ENCODE measurements at places on chromosomes 16 and 17.

DNA sequence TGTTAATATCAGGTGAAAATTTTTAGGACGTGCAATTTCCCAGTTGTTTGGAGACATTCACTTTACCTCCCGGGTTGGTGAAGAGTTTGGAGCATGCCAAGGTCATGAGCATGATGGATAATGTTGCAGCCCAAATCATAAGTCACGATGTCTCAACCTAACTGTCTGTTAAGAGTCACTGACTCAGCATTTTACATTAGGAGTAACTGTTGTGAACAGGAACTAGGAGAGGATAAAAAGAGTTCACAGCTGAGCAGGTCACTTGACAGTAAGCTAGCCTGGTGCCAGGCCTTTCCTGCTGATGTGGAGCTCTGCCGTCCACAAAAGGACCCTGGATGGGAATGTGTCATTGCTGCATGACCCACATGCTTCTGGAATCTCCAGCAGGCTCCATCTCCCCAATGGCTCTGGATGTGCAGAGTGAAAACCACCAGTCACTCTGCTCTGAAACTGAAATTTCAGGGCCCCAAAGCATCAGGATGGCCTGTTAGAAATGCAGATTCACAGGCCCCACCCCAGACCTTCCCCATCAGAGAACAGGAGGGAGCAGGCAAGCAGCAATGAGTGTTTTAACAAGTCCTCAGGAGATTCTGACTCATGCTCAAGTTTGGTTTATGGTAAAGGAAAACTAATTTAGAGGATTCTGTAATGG, 371.6 kb upstream of the MAF start:
- DNase-seq = no peak

GRCh38 chr17:45906927-45907622, 12.7 kb downstream of the MAPT start:
- DNase-seq = no peak

DNA sequence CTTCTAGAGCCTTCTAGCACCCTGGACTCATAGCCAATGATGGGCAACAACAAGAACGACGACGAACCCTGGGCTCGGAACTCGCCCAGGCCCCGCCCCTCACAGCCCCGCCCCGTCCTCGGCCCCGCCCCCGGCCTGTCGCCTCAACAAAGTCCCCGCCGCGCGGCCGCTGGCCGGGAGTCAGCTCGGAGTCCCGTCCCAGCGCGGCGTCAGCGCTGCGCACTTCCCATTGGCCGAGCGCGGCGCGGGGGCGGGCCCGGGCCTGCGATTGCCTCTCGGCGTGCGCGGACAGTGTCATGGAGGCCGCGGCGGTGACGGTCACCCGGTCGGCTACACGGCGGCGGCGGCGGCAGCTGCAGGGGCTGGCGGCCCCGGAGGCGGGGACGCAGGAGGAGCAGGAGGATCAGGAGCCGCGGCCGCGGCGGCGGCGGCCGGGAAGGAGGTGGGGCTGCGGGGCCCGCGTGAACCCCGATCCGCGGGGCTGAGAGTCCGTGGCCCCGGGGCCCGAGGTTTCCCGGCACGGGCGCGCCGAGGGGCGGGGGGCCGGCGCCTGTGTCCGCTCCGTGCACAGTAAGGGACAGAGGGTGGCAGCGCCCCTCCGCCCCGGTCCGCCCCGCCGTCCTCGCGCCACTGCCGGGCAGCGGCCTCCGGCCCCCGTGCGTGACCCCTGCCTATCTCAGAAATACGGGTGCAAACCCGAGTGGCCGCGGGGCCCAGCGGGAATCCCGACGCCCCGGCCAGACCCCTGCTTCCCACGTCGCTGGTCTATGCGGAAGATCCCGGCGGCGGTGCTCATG, at the start of gene ENGASE:
Gene ENGASE, plus strand, starts transcription at position 176 of the 797 bp plus-strand sequence. Its CDS starts 121 bp downstream, at position 297.
- DNase-seq = peak; percentile 88

GRCh38 chr17:71327376-71328059, 793.3 kb upstream of the SOX9 start:
- no peak for DNase-seq

DNA sequence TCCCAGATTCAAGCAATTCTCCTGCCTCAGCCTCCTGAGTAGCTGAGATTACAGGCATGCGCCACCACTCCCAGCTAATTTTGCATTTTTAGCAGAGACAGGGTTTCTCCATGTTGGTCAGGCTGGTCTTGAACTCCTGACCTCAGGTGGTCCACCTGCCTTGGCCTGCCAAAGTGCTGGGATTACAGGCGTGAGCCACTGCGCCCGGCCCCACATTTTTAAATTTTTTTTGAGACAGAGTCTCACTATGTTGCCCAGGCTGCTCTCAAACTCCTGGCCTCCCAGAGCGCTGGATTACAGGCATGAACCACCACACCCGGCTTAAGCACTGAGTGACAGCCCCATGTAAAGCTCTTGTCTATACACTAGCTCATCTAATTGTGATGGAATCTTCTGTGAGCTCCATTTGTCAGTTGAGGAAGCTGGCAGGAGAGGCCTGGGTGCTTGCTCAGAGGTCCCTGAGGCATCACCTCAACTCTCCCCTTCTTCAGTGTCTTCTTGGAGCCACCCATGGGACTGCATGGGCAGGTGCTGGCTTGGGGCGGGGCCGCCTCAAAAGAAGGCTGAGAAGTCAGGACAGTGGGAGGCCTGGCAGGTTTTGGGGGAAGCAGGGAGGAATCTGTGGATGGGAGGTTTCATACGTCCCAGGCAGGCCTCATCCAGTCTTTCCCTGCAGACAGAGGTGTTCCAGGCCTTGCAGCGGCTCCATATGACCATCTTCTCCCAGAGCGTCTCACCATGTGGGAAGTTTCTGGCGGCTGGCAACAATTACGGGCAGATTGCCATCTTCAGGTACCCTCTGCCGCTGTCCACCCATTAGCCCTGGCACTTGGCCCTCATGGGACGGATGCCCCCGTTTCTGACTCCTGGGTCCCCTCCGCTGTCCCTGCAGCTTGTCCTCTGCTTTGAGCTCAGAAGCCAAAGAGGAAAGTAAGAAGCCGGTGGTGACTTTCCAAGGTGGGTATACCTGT, 1.5 kb downstream of the THOC6 start:
- no peak for DNase-seq

- DNase-seq = no peak
These were observed 975.3 kb upstream of the SOX9 start for GRCh38 chr17:71145486-71145885.

GRCh38 chr16:64196444-64196843, 925.4 kb downstream of the CDH11 start:
- peak; percentile 80 for DNase-seq

- no peak for DNase-seq
These were observed 1.7 kb downstream of the NATD1 start for GRCh38 chr17:21251337-21252010.

All from NCI-H226 (cell line).